ENCODE measurements at places on chromosomes 12 and 14.

- DNase-seq = no peak
These were observed 669 bp downstream of the RFX4 start for GRCh38 chr12:106583242-106584103.

DNA sequence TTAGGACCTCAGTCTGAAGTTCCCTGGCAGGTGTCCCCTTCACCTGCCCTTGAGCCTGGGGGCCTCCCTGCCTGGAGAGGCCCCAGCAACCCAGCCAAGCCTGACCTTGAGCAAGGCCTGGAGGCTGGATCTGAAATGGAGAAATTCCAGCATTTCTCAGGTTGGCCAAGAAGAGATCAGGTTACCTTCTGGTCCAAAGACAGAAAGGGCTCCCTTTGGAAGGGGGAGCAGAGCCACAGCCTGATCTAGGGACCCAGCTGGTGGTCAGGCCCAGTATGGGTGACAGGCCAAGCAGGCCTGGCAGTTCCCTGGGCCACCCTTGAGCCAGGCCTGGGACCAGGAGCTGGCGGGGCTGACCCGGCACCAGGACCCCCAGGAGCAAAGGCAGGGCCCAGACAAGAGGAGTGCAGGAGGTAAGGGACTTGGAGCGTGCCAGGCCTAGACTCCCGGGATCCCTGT is 82.8 kb downstream of the TNFAIP2 start:
- no peak for DNase-seq

GRCh38 chr12:48031135-48031960 is 27.1 kb upstream of the COL2A1 start:
- DNase-seq = no peak

DNA sequence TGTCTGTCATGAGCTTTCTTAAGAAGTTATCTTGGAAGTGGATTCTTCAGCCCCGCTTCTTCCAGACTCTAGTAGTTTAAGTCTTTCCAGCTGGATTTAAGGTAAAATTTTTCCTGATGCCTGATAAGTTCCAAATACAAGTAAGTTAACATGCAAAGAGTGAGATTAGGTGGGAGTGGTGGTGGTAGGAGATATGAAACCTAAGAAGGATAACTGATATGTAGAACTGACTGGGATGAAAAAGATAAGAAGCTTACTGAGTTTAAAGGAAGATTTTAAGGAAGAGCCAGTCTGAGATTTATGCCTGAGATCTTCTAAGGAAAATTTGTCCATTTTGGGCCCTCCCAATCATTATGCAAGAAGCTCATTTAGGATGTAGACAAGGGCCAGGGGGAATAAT is 250.9 kb upstream of the SYT10 start:
- DNase-seq = no peak

GRCh38 chr12:124821252-124822200 is 42.1 kb downstream of the SCARB1 start:
- no peak for DNase-seq

DNA sequence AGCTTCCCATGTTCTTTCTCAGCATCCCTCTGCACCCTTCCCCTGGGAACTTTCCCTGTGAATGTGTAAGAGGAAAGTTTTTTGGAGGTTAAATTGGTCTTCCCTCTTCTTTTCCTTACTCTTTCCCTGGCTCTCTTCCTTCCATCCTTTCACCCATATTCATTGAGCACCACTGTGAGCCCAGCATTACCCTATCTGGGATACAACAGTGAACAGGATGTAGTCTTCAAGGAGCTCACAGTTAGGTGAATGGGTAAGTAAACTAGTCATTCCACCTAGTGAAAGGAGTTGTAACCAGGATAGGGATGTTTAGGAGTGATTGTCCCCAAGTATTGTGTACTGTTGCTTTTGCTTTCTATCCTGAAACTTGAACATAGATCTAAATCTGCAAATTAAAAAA is 123.8 kb downstream of the MYRFL start:
- no peak for DNase-seq

DNA sequence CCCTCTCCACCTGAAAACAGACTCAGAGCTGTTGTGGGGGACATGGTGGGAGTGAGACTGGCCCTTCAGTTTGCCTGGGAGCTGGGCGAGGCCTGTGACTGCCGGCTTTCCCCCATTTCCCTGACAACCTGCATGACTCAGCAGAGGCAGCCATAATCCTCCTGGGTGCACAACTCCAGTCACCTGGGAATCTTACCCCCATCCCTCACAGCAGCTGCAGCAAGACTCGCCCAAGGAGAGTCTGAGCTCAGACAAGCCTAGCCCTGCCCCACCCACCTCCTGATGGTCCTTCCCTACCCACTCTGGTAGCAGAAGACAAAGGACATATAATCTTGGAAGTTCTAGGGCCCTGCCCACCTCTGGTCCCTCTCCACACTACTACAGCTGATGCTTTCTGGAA is 207.3 kb upstream of the ARID2 start:
- no peak for DNase-seq

DNA sequence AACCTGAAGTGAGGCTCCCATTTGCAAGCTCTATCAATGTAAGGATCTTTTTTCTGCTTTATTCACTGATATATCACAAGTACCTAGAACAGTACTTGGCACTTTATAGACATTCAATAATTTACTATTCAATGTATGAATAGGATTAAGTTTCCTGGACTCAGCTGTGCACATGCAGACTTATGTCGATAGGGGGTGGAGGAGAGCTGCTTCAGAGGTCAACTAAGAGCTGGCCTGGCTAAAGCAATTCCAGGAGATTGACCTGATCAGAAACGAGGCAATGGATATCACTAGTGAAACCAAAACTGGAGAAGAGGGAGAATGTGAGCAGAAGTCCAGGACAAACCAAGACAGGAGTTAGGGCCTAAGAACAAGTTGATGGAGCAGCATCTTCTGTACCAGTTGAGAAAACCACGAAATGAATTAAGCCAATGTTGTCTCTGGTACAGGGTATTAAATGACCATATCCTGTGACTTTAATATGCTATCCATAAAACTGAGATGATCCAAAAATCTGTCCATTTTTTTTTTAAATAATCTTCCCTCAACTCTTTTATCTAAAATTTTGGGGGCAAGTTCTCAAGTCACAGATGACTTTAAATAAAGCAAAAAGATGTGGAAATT is 169.2 kb downstream of the PIK3C2G start:
- DNase-seq = no peak

- DNase-seq = no peak
These were observed 279.3 kb upstream of the DDHD1 start for GRCh38 chr14:53432378-53432802.

- no peak for DNase-seq
These were observed 15.1 kb downstream of the NAP1L1 start for GRCh38 chr12:76069339-76069738.

GRCh38 chr12:30902596-30902995 is 24.0 kb upstream of the TSPAN11 start:
- DNase-seq = no peak

DNA sequence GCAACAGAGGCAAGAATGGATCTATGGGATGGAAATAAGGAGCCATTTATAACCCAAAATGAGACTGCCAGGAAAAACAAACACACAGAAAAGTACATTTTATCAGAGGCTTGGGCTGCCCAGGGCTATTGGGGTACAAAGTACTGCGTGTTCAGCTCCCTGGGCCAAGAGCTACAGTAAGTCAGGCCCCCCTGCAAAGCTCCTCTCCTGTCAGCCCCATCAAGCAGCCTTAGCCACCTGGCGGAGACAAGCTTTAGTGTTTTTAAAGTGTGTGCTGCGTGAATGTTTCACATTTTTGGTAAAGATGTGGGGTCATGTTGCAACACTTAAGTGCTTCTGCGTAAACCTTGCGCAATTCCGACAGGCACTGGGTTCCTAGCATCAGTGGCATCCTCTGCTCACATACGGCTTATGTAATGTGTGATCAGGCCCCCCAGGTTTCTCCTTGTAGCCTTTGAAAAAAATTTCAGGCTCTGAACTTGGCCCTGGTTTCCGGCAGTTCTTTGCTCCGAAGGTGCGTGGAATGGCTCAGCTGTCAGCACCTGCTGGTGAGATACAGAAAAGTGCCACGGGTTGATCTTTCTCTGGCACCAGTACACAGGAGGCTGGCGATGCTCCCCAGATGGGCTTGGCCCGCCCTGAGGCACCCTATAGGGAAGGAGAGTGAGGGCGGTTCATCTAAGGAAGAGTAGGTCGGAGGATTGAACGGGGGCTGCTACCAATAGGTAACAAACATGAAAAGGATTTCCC is 198.7 kb upstream of the EEA1 start:
- DNase-seq = no peak

DNA sequence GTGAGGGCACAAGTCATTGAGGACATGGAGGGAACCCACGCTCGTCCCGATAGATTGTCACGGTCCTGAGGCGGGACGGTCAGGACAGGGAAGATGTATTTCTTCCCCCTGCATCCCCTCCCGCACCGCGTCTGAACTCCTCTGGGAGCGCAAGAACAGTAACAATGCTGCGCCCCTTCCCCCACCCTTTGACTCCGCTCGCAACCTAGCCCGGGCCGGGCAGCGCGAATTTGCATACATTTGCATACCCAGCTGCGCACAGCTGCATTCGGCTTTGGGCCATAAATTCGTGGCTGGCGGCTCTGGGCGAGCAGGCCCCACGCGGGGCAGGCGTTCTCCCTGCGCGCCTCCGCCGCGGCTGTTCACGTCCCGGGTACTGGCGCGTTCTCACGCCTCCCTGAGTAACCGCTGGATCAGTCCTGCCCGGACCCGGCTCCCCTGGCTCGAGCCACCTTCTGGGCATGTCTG is 29.0 kb upstream of the SMUG1 start:
- no peak for DNase-seq

GRCh38 chr12:123389560-123390351 is 5.8 kb downstream of the KMT5A start:
- DNase-seq = no peak

DNA sequence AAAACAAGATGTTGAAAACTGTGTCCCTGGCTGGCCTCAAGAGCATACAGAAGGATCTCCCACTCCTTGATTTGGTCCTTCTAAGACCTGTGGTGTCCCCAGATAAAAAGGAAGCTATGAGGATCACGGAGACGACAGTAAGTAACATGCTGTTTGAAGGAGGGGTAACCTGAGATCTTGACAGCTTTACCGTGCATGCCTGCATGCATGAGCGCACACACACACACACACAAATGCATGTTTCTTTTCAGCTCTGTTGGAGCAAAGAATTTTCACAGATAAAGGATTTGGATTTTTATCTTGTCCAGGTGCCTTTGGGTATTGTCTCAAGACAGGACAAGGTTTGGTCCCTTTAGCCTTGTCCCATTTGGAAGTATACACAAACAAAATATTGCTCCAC is 411.6 kb upstream of the CCDC196 start:
- no peak for DNase-seq

- DNase-seq = no peak
These were observed 117.0 kb upstream of the GSC start for GRCh38 chr14:94886931-94887330.

DNA sequence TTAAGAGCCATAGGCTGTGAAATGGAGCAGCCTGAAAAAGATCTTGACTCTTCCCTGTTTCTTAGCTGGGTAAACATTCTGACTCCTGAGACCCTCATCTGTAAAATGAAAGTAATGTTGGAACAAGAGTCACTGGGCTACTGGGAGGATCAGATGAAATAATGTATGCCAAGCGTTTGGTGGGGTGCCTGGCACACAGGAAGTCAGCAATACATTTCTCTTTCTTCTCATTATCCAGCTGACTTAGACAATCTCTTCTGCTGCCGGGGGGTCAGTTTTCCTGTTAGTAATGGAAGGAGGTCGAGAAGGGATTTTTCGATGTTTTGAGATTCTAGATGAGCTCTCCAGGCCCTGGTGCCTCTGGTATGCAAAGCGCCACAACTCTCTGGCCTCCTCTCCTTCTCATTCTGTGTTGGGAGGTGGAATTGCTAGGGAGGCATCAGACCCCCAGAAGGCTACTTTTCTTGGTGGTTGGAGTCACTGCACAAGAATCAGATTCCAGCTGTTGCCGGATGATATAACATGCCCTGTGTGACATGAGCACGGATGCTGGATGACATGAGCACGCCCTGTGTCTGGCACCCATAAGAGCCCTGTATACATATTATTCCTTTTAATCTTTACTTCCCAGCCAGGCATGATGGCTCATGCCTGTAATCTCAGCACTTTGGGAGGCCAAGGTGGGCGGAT is 4.3 kb downstream of the OASL start:
- DNase-seq = no peak

DNA sequence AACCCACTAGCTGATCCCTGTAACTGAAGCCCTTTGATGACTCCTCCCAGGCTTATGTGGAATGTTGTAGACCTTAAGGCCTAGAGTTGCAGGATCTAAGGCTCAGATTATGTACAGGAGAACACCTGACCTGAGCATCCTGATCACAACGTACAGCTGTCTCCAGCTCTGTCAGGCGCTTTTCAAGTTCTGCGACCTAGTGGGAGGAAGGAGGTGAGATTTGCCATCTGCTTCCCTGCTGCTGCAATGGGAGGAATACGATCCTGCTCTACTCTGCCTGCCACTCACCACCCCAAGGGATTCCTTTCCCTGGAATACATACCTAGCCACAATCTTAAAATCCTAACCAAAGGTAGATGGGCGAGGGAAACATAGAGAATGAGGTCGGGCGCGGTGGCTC is 10.5 kb downstream of the MBD6 start:
- DNase-seq = no peak

- DNase-seq = no peak
These were observed 86.2 kb downstream of the GCH1 start for GRCh38 chr14:54816450-54816849.

- DNase-seq = no peak
These were observed 102.2 kb downstream of the ERC1 start for GRCh38 chr12:1093166-1093751.

DNA sequence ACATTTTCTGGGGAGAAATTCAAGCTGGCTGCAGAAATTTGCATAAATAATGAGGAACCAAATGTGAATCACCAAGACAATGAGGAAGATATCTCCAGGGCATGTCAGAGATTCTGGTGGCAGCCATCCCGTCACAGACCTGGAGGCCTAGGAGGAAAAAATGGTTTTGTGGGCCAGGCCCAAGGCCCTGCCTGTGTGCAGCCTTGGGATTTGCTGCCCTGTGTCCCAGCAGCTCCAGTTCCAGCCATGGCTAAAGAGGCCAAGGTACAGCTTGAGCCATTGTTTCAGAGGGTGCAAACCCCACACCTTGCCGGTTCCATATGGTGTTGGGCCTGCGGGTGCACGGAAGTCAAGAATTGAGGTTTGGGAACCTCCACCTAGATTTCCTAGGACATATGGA is 147.5 kb downstream of the ADCK1 start:
- no peak for DNase-seq

DNA sequence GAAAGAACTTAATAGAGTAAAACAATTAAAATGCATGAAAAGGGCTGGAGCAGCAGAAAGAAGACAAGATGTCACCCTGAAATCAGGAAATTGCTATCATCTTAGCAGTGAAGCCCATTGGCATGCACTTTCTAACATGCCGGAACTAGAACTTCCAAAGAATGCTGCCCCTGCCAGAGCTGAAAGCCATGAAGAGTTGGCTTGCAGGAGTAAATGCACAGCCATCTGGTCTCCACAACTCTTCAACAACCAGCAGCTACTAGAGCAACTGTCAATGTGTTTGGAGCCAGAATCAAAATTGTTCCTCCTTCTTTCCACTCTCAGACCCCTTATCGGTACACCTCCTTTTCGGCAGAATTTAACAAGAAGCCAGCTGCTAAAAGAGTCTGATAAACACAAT is 414.1 kb downstream of the KCNH5 start:
- no peak for DNase-seq

All from cortex of kidney (tissue), 1 donor.